ENCODE measurements at places on chromosomes 16 and 17.

- no peak for DNase-seq
Measured at GRCh38 chr17:288802-289356, 63.7 kb downstream of the RPH3AL start.

- DNase-seq: no peak
Measured at GRCh38 chr16:66652661-66653360, 43.7 kb downstream of the CMTM4 start.

- no peak for DNase-seq
Measured at GRCh38 chr16:59042301-59042700, 308.2 kb upstream of the GOT2 start.

GRCh38 chr17:19292377-19292711, 55.2 kb downstream of the EPN2 start:
- no peak for DNase-seq

DNA sequence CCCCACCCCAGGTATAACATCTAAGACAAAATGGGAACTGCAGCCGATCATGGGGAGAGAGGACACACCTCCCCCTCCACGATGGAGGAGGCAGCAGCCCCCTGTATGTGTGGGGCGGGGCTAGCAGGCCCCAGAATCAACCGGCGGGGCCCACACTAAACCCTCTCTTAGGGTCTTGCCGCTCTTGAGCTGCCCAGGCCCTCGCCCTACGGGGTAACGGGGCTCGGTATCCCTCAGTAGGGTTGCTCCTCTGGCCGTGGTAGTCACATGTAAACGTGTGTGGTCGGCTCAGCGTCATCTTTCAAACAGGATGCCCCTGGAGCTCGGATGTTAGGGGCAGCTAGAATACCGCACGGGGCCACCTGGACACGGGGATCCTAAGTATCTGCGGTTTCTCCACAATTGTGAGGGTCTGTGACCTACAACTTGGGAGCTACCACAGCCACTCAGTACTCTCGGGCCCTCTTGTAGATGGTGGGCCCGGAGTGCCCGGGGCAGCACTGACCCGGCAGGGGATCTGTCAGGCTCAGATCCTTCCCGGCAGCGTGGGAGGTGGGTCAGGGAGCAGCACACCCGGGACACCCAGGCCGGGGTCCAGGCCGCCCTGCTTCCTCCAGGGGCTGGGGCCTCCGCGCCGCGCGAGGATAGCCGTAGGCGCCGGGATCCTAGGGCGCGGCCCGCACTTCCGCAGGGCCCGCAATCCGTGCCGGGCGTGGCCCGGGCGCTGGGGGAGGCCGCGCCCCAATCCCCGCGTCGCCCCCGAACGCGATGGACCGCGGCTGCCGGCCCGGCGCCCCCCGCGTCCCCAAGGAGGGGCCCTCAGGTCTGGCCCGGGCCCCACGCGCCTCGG, 781 bp downstream of the ARHGDIA start:
- DNase-seq: peak; percentile 78

GRCh38 chr17:51746421-51746820, 412.1 kb downstream of the CA10 start:
- no peak for DNase-seq

DNA sequence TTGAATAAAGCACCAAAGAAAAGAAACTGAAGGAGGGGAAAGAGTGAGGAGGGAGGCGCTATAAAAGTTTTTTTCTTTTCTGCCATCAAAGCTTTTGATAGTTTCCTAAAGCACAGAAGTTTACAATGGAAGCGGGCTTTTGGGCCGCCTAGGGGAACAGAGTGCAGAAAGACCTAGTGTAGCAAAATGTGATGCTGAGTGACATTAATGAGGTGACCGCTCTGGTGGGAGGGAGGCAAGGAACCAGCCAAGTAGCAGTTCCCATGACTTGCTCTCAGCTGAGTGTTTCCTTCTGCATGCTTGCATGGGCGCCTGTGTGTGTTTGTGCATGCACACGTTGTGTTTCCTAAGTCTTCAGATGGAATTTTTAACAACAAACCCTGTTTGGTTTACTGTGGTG, 15.5 kb downstream of the MSI2 start:
- DNase-seq: no peak

- no peak for DNase-seq
Measured at GRCh38 chr17:72617557-72617956, 474.9 kb downstream of the SLC39A11 start.

- DNase-seq: peak; percentile 95
Measured at GRCh38 chr17:38703742-38704605, 1.1 kb upstream of the MLLT6 start.

- DNase-seq: no peak
Measured at GRCh38 chr17:74738051-74738996, 1.3 kb downstream of the RAB37 start.

GRCh38 chr16:88736088-88736487, 29.8 kb downstream of the CTU2 start:
- DNase-seq: no peak

DNA sequence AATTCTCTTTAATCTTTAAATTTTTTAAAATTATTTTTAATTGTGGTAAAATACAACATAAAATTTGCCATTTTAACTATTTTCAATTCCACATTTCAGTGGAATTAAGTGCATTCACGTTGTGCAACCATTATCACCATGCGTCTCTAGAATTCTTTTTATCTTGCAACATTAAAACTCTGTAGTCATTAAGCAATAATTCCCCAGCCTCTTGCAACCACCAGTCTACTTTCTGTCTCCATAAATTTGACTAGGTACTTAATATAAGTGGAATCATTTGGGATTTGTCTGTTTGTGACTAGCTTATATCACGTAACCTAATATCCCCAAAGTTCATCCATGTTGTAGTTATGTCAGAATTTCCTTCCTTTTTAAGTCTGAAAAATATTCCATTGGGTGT, 79.1 kb downstream of the TAOK1 start:
- no peak for DNase-seq

DNA sequence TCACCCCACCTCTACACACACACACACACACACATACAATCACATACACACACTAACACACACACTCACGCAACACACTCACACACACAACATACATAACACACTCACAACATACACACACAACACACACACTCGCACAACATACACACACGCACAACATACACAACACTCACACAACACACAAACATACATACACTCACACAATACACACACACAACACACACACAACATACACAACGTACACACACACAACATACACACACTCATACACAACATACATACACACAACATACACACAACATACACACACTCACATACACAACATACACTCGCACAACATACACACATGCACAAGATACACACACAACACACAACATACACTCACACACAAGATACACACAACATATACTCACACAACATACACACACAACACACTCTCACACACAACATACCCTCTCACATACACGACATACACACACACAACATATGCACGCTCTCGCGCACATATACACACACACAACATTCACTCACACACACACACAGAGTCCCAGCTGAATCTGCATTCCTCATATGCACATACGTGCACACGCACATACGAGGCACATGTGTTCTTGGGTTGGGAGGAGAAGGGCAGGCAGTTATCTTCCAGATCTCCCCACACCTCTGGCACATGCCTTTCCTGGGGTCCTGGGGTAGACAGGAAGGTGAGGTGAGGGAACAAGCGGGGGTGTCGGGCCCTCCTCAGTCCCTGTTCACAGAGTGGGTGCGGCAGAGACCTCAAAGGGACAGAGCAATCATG, 1.1 kb downstream of the ASGR2 start:
- no peak for DNase-seq

- DNase-seq: no peak
Measured at GRCh38 chr16:14539631-14540030, 90.4 kb downstream of the PARN start.

- DNase-seq: no peak
Measured at GRCh38 chr17:44793885-44794842, 35.4 kb downstream of the ADAM11 start.

DNA sequence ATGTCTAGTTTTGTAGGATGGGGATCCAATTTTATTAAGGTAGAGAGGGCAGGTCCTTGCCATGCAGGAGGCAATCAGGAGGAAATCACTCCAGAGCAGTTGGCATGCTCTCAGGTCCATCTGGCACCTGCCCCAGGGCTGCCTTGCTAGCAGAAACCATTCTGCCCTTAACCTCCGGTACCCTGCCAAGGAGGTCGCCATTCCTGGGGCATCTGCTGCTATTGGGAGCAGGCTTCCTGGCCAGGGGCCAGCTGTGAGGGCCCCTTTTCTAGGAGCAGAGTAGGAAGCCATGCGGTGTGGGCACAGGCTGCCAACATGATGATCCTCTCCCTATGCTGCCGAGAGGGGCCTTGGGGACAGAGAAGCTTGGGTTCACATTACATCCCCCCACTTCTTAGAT, 47.6 kb upstream of the MGAT5B start:
- peak; percentile 46 for DNase-seq

DNA sequence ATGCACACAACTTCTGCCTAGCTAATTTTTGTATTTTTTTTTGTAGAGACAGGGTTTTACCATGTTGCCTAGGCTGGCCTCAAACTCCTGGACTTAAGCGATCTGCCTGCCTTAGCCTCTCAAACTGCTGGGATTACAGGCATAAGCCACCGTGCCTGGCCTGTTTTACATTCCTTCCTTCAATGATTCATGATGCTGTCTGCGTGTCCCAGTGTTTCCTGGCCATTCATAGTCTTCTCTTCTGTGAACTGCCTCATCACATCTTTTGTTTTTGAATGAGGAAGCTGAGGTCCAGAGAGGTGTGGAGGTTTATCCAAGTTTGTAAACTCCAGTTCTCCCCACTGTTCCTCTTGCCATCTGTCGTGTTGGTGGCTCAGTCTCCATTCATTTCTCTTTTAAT, 64.5 kb upstream of the MED9 start:
- DNase-seq: no peak

GRCh38 chr16:68762996-68763756, 26.1 kb downstream of the CDH1 start:
- DNase-seq: no peak

All from Karpas-422 (cell line).